Activated naive CD8-positive, alpha-beta T cell treated with anti-CD3 and anti-CD28 coated beads, Interleukin-2, amount 10 ng/mL, durations not matched to agents 7 days and 5 days (primary cell): ENCODE measurements at places on chromosomes 13 and 19. TPM values are rescaled to one million over a fixed set of nuclear protein-coding genes. Genes with fewer than 3 reads are reported as not detected.
A peak's percentile ranks its signal among the peaks of the same experiment; 100 is the strongest.

DNA sequence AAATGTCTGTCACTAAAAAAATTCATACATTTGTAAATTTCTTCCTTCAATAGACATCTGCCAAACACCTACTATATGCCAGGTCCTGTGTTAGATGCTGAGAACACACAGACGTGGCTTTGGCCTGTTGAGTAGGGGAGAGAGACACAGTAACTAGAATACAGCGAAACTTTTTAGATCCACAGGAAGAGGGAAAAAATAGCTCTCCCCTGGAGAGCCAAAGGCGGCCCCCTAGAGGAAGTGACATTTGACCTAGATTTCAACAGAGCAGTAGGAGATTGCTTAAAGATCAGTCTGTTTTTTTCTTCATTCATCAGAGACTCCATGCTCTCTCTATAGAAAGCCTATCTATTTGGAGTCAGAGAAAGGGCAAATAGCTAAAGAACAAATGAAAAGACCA lies 11.3 kb downstream of the LCP1 start:
- no peak for DNase-seq

DNA sequence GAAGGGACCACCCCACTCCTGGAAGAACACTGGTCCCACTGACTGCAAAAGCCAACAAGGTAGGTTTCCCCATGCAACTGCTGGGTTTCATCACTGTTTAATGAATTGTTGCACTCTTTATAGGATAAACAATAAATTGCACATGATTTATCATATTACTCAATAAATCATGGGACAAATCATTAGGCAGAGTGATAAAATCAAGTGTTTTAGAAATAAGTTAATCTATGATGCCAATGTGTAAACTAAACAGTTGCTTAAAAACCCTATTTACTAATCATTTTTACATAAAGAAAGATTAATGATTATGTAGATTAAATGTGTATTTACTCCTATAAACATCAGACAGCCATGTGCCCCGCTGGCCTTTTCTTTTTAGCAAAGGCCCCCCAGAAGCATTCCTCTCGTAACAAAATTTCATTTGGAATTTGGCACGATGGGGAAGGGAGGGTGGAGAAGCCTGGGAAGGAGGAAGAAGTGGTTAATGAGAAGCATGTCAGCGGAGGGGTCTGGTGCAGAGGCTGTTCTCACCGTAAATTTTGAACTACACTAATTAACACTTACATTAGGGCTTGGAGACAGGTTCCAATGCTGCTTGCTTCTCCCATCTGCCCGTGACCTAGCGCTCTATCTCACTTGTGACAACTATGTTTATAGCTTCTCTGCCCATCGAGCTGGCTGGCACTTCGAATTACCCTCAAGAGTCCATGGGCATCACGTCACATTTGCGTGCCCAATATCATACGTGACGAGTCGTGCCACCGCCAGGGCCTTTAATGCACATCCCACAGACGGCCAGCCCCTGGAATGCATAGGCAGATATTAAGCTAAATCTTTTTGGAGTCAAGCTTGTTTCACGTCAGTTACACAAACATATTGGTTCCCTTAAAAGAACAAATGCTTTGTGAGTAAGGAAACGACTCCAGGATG lies 357.7 kb upstream of the TSHZ3 start:
- DNase-seq = no peak

GRCh38 chr19:31537136-31537535 lies 187.9 kb upstream of the TSHZ3 start:
- DNase-seq = no peak

- DNase-seq = no peak
Observed at GRCh38 chr19:47098608-47099007, 15.0 kb downstream of the ZC3H4 start.

DNA sequence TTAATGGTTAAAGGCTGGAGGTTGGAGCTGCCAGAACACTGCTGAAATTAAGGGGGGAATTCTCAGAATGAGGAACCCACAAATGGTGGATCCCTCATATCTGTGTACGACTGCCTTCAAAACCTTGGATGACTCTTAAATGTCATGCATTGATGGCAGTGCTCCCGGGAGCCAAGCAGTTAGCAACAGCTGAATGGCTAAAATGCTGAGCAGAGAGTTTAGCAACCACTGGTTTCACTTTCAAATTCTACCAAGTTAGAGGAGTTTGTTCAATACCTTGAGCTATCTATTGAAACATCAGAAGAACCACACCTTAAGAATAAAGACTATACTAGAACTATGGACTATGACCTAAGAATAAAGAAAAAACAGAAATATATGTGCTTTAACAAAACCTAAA lies 41.4 kb downstream of the UQCRFS1 start:
- DNase-seq = no peak

- no peak for DNase-seq
Observed at GRCh38 chr19:28614634-28615545, 598.1 kb downstream of the UQCRFS1 start.

GRCh38 chr13:92972751-92973150 lies 253.9 kb upstream of the GPC6 start:
- DNase-seq = no peak

DNA sequence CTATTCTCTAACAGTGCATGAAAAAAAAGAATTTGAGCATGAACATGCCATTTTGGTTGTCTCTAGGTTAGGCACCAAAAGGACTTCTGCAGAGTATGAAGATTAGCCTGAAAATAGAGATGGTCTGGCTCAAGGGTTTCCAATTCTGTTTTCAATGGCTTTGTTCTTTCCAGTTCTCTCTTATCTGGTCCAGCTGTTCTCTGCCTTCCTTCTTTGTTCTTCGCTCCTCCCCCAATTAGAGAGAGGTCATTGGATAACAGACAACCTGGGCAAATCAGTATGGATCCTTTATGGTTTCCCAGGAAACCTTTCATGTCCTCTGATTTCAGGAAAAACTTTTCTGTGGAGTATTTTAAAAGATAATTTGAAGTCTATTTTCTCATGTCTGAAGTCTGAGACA lies 623.4 kb downstream of the PCDH17 start:
- DNase-seq = no peak

- DNase-seq = no peak
Observed at GRCh38 chr13:109906976-109907375, 120.6 kb upstream of the IRS2 start.

DNA sequence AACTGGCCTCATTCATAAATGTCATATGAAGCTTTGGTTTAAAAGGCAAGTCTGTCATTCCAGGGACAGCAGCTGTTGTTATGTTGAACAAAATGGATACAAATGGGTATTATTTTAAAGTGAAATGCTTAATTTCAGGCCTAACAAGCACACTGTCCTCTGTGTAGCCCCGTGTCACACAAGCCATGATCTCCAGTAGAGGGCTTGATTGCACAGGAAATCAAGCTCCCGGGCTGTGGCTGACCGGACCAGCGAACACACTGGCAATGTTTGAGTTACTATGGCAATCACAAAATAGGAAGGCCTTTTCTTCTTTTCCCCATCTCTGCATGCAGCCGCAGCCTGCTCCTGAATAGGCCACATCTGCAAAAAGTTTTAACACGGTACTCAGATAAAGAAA lies 64.0 kb upstream of the GSX1 start:
- DNase-seq = no peak

GRCh38 chr13:114111577-114111976 lies 20.8 kb downstream of the RASA3 start:
- peak; percentile 26 for DNase-seq

- no peak for DNase-seq
Observed at GRCh38 chr13:110126391-110126961, 180.5 kb downstream of the COL4A1 start.

- DNase-seq = no peak
Observed at GRCh38 chr13:71218960-71219359, 648.0 kb downstream of the DACH1 start.

- no peak for DNase-seq
Observed at GRCh38 chr13:73698859-73699258, 435.3 kb downstream of the KLF12 start.

DNA sequence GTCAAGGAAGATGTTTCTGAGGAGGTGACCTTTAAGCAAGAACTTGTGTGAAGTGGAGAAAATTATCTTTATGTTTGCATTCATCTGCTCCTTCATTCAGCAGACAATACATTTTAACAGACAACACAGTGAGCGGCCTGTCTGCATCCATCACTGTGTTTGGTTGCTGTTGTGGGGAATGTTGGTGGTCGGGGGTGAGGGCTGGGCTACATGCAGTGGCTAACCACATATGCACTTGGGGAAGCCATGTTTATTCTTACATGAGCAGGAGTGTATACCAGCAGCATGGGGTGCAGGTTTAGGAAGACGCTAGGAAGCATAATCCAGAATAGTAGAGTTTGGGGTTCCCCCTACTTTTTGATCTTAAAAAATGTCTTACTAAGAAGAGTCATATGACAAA lies 66.4 kb downstream of the DHRS12 start:
- DNase-seq = no peak

GRCh38 chr19:35088131-35088913 lies 27.3 kb upstream of the FXYD3 start:
- DNase-seq = no peak

GRCh38 chr13:32159137-32159869 lies 127.7 kb downstream of the FRY start:
- no peak for DNase-seq

DNA sequence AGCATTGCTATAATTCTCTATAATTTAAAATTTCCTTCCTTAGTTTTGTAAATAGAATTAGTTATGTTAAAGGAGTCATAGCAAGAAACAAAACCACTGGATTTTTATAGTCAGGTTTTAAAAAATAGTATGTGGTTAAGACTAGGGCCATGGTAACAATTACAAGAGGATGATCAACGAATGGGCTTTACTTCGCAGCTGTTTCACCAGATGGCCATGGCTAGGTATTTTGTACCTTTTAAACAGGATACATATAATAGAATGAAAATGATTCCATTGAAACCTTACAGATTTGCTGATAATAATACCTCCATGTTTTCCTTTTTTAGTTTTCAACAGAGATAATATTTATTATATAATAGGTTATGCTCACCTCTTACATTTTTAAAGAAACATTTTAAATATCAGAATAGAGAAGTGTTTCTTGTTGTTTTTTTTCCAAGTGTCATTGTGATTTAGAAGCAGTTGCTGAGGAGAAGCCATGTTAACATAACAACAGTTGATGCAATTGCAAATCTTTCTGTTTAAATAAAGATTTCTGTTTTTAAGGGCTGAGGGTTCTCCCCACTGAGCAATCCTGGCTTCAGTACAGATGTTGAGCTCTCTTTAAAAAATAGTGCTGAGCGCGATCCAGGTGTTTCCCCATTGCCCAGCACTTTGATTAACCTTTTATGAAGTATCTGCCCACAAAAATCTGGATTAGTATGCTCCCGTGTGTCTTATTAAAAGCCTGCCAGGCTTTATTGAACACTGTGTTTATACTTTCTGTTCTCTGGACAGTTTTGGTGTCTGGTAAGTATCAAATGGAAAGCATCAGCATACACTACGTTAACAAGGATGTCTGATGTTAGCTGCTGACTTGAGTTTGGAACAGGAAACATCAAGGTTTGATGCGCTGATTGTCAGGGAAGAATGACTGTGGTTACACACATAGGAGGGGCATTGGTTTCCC lies 205.3 kb downstream of the HS6ST3 start:
- no peak for DNase-seq

DNA sequence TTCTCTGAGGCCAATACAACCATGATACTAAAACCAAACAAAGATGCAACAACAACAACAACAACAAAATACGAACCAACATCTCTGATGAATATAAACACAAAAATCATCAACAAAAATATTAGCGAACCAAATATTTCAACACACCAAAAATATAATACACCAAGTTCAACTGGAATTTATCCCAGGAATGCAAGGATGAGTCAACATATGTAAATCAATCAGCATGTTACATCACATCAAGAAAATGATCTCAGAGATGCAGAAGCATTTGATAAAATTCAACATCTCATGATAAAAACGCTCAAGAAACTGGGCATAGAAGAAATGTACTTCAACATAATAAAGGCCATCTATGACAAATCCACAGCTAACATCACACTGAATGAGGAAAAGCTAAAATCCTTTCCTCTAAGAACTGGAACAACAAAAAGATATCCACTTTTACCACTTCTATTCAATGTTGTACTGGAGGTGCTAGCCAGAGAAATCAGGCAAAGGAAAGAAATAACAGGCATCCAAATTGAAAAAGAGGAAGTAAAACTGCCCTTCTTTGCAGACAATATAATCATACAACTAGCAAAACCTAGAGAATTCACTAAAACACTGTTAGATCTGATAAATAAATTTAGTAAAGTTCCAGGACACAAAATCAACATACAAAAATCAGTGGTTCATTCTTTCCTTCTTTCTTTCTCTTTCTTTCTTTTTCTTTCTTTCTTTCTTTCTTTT lies 2448.7 kb upstream of the PCDH20 start:
- DNase-seq = no peak

- DNase-seq = no peak
Observed at GRCh38 chr13:68749796-68750195, 1357.8 kb upstream of the ATXN8OS start.

GRCh38 chr19:47663911-47664771 lies 49.1 kb upstream of the EHD2 start:
- DNase-seq = no peak

- no peak for DNase-seq
Observed at GRCh38 chr13:91331047-91331915, 16.2 kb upstream of the MIR17HG start.

DNA sequence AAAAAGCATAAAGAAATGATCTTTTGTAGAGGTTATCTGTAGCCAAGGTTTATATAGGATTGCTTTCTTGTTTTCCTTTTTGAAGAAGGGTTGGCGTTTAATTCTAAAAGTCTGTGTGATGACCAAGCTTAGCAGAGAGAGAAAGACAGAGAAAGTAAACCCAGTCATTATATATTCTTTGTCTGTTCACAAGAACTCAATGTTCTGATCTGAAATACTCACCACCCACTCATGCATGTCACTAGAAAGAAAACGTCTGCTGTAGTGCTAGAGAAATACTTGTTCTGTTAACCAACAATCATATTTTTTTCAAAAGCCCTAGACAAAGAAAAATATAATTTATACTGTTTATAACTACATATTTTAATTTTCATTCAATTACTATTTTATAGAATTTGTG lies 173.7 kb upstream of the SLITRK5 start:
- no peak for DNase-seq

- DNase-seq = no peak
Observed at GRCh38 chr13:39597838-39598237, 5.2 kb downstream of the LHFPL6 start.

GRCh38 chr13:87524775-87525174 lies 146.4 kb upstream of the SLITRK5 start:
- no peak for DNase-seq

The ZIK1 gene
- total RNA-seq = 17.9 TPM

The PGLYRP1 gene
- total RNA-seq = not detected

The CPAMD8 gene
- 0.68 TPM for total RNA-seq

The ZNF66 gene
- 15.4 TPM for total RNA-seq

The SPC24 gene
- total RNA-seq = 63.0 TPM

The PRSS57 gene
- total RNA-seq = not detected

The ODAD3 gene
- total RNA-seq = not detected

The ENOX1 gene
- total RNA-seq = not detected

The ICAM3 gene
- 189 TPM for total RNA-seq

The CPT1C gene
- total RNA-seq = 2.1 TPM

The RUBCNL gene
- total RNA-seq = 0.48 TPM

The TSHZ3 gene
- 1.00 TPM for total RNA-seq
